ENCODE measurements at places on chromosomes 7 and 10. TPM values are rescaled to one million over a fixed set of nuclear protein-coding genes. Genes with fewer than 3 reads are reported as not detected.
A peak's percentile ranks its signal among the peaks of the same experiment; 100 is the strongest.

GRCh38 chr10:118272149-118272721 lies 69.9 kb downstream of the FAM204A start:
- DNase-seq = no peak

Gene SHLD2
- 6.7 TPM for polyA plus RNA-seq

- no peak for DNase-seq
Observed at GRCh38 chr10:91796331-91797047, 1.7 kb upstream of the TNKS2 start.

GRCh38 chr10:129922598-129923123 lies 41.4 kb downstream of the EBF3 start:
- no peak for DNase-seq

DNA sequence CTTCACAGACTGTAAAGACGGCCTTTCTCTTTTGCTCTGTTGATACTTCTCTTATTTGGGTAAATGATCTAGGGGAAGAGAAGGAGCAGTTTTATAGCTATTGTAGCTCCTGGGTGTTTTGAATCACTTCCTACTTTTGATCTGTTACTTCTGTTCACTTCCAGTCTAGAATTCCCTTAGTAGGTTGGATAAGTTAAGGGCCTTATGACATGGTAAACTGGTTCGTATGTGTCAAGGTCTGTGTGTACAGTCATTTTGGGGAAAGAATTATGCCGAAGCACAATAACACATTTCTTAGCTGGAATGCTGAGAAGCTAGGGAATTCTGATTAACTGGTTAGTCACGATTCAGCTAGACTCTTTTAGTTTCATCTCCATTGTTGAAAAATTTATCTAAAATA lies 8.1 kb downstream of the DENND10 start:
- DNase-seq = no peak

DNA sequence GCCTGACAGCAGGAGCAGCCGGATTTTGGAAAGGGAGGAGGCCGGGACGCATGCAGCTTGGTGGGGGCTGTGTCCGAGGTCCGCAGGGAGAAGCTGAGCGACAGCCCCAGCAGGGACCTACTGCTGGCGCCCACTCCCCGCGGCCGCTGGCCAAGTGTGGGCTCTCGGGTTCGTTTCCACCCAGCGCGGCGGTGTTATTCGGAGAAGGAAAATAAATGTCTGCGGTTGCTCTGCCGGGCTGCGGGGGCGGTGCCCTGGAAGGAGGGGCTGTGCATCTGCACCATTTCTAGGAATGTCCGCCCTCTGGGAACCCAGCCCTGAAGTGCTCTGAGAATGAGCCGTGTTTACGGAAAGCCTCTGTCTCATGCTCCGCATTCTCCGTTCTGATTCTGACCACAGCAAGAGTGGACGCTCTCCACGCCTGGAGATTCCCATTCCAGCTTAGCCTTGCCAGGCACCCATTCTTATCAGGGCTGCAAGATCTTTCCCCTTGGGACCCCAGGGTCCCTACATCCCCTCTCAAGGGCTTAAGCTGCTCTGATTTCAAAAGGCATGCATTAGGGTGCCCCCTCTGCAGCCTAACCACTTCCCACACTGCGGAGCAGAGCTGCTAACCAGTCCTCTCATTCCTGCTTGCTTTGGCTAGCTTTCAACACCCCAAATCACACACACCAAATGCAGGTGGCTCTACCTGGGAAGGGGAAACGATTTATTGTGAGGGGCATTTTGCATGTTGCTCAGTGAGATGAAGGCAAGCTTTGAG lies 256.6 kb upstream of the GLI3 start:
- peak; percentile 20 for DNase-seq

Gene AGAP9
- polyA plus RNA-seq = 9.1 TPM

- DNase-seq = no peak
Observed at GRCh38 chr7:7536396-7537019, 835 bp upstream of the COL28A1 start.

Gene CACNB2
- polyA plus RNA-seq = 0.75 TPM

DNA sequence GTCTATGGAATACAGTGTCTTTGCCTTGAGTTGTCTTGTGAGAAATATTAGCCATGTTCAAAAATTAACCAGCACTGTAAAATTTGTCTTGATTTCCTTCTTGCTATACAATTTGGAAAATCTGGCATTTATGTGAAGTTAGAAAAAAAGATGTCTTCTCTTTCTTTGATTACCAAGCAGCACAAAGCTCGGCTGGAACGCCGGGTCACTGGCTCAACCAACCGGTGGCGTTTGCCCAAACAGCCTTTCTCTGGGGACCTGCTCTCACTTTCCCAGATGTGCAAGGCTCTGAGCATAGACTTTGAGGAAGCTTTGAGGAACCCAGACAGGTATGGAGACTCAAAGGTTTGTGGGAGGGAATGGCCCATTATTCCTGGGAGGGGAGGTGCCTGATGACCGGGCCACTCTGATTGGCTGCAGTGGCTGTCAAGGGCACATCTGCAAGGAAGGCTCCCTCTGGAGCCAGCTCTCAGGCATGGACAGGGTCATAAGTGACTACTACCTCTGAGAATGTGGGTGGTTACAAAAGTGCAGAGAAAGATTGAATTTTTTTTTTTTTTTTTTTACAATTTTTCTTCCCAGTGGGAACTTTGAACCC lies 5.6 kb downstream of the BTBD16 start:
- DNase-seq = no peak

DNA sequence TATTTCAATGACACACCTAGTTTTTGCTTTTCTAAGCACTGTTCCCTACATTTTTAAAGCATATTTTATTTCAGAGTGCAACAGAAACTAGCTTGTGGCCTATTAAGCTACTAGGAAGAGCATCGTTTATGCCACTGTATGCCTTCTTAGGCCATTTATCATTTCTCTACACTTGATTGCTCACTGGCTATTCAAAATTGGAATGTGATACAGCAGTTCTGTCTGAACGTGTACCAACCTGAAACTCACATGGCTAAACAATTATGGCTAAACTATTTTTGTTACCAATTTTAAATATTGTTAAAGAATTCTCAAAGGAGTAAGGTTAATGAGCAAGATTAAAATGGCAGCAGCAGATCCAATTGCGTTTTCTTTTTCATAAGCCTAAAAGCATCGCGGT lies 105.2 kb downstream of the GSAP start:
- no peak for DNase-seq

Gene INSIG1
- polyA plus RNA-seq = 6.6 TPM

DNA sequence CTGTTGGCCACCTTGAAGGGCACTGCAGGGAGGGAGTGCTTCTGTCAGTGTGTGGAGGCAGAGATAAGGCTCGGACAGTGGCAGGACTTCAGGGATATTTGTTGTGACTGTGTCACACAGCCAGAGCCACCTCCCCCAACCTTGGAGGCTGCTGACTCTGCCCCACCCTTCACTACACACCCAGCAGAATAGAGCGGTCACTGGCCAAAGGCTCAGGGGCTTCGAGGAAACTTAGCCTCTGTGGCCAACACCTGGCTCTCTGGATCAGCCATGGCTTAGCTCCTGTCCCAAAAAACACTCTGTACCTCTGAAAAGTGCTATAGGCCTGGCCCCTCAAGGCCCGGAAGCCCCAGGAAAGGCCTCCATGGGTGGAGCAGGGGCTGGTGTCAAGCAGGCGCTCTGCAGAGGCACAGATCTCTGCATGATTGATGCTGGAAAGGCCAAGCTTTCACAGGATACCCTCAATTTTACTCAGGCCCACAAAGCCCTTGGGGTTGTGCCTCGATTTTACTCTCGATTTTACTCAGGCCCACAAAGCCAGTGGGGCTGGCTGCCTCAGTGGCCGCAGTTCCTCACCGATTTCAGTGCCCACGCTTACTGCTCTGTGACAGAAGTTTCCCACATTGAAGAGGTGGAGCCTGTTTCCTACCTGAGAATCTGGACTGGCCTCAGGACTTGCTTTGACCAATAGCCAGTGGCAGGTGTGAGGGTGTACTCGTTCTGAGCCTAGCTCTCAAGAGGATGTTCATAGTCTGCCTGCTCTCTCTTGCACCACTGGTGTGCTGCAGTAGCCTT lies 113.2 kb upstream of the GPR26 start:
- no peak for DNase-seq

Gene GRM3
- polyA plus RNA-seq = not detected

Gene IGFBP3
- polyA plus RNA-seq = 51.2 TPM

DNA sequence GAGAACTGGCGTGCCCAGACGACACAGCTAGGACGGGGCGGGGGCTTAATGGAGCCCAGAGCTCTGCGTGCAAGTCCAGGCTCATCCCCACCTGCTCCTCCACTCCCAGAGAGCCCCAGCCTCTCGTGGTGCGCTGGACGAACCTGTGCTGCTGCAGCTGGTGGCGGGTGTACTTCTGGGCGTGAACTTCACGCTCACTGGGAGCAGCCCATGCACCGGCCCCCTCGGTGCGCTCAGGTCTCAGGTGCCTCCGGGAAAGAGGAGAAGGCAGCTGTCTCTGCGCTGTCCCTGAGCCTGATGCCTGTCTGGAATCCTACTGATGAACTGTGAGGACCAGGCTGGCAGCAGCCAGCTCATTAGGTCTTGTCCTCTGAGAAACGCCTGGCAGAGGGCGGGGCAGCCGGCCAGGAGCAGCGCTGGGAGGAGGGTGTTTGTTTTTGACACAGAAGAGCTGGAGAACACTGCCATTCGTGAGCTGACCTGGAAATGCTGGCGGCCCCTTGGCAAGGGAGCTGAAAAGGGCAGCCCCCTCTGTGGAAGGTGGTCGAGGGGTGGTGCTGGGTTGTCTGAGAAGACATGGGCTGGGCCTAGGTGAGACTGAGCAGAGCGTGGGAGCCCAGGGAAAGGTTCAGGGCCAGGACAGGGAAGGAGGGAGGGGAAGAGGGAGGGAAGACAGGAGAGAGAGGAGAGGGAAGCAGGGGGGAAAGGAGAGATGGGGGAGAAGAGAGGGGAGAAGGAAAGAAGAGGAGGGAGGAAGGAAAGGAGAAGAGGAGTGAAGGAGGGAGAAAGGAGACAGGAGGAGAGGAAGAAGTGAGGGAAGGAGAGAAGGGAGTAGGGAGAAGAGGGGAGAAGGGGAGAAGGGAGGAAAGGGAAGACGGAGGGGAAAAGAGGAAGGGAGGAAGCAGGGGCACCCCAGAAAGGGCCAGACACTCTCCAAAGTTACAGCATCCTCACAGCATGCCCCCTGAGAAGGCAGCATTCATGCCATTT lies 53.5 kb upstream of the TNS3 start:
- DNase-seq = peak; percentile 66

GRCh38 chr7:54764861-54765260 lies 5.8 kb upstream of the SEC61G start:
- DNase-seq = no peak

DNA sequence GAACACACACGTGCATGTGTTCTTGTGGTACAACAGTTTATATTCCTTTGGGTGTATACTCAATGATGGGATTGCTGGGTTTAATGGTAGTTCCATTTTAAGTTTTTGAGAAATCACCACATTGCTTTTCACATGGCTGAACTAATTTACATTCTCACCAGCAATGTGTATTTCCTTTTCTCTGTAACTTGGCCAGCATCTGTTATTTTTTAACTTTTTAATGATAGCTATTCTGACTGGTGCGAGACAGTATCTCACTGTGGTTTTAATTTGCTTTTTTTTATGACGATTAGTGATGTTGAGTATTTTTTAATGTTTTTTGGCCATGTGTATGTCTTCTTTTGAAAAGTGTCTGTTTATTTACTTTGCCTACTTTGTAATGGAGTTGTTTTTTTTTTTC lies 256.6 kb downstream of the ZWINT start:
- DNase-seq = no peak

Gene AKR1B15
- not detected for polyA plus RNA-seq

DNA sequence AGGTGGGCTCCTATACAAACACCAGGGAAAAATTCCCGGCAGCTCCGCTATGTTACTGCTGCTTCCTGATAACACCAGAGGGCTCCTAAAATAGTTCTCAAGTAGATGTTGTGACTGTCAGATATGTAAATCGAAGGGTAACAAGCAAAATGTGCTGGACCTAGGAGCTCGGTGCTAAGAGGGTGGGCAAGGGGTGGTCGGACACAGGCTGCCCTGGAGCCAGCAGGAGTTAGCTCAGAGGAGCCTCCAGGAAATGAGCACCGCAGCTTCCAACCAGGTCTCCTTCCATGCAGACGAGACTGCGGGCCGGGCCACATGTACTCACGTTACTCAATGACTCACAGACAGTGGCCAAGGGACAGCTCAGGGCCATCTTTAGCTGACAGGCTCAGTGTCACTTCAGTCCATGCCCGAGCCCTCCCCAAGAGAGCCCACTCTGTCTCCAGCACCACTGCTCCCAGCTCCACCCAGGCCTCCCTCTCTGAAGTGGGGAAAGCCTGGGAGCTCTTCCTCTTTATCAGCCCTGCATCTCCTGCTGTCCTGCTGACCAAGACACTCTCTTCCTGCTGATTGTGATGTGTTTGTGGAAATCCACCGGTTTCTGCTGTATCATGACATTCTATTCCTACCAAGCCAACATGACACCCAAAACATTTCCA lies 37.2 kb upstream of the TMEM273 start:
- DNase-seq = no peak

GRCh38 chr10:5500910-5501309 lies 1.5 kb upstream of the CALML5 start:
- DNase-seq = no peak

Gene JAKMIP3
- polyA plus RNA-seq = 0.02 TPM

Gene RPP30
- 16.7 TPM for polyA plus RNA-seq

Gene NPC1L1
- polyA plus RNA-seq = not detected

DNA sequence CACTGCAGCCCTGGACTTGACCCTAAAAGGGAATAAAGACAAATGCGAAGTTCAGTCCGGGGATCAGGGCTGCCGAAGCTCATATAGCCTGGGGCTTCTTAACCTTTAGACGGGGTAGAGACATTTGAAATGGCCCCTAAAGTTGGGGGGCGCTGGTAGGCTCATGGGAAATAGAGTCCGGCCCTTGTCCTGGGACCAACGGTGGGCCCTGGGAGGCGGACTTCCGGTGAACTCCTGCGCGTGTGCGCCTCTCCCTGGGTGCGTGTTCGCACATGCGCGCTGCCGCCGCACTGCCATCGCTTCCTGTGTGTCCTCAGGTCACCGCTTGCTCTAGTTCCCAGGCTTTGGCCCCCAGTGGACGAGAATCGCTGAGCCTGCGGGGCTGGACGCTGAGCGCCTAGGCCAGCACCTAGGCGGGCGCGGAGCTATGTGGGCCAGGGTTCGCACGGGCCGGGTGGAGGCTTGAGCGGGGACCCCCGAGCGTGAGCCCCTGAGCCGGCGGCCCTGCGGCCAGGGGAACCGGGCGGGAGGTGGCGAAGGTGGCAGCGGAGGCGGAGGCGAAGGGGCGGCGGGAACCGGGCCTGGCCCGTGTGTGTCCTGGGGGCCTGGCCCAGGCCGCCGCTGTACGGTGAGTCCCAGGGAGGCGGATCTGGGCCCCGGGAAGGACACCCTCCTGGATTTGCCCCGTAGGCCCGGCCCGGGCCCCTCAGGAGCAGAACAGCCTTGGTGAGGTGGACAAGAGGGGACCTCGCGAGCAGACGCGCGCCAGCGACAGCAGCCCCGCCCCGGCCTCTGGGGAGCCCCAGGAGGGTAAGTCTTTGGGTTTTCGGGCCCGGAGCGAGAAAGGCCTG lies 23.0 kb upstream of the ZNF12 start:
- peak; percentile 98 for DNase-seq

GRCh38 chr10:66882271-66882670 lies 43.6 kb upstream of the LRRTM3 start:
- no peak for DNase-seq

- no peak for DNase-seq
Observed at GRCh38 chr10:62050893-62051433, 149.5 kb downstream of the ARID5B start.
